Osteocyte (in vitro differentiated cells): ENCODE measurements at places on chromosomes 11 and 22.
A peak's percentile ranks its signal among the peaks of the same experiment; 100 is the strongest.

- no peak for DNase-seq
These were observed 2254.0 kb downstream of the LRRC4C start for GRCh38 chr11:39205236-39205995.

GRCh38 chr22:41781507-41781906 lies 19.0 kb upstream of the CCDC134 start:
- DNase-seq, result no peak

GRCh38 chr11:31141789-31142188 lies 227.8 kb downstream of the DCDC1 start:
- no peak for DNase-seq

DNA sequence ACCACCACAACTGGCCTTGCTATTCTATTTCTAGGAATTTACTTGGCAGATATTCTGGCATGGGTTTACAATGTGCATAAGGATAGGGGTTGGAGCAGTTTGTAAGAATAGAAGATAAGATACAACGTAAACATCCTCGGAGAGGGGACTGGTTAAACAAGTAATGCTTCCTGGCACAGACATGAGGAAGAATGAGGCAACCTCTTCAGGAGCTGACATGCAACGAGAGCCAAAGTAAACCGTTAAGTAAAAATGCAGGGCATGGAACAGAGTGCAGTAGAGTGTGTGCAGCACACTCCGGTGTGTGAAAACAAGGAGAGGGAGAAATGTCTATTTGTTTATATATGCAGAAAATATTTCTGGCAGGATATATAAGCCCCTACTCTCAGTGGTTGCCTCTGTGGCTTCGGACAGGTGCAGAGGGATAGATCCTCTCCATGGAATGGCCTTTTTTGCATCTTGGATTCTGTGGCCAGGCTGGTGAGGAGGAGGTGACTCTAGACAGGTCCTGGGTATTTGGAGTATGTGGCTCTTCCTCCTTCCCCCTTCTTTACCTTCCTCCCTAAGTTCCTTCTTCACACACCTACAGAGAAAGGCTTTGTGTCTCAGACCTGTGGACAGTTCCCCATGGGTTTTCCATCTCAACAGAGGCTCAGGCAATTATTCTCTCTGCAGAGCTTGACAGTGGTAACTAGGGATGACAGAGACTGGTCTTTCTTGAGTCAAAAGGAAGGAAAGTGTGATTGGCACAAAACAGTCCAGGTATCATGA lies 2.5 kb downstream of the RAB36 start:
- DNase-seq, result no peak

- DNase-seq, result no peak
These were observed 66.0 kb downstream of the TBC1D22A start for GRCh38 chr22:46828323-46828900.

- DNase-seq, result no peak
These were observed 58.6 kb downstream of the LRRC4C start for GRCh38 chr11:41400819-41401382.

DNA sequence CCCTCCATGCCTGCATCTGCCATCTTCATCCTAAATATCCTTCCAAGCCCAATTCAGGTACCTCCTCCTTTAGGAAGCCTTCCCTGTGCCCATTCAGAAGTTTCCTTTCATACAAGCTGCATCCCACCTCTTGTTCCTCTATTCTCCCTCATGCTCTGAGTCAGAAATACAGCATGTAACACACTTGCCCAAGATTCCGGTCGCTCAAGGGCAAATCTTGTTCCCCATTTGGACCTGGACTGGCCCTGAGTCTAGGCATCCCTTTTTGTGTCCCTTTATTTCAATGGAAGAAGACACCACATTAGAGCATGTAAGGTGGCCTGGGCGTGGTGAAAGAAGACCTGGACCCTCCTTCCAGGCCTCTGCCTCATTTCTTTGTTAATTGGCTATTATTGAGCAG lies 38.5 kb downstream of the RTL6 start:
- peak; percentile 38 for DNase-seq

DNA sequence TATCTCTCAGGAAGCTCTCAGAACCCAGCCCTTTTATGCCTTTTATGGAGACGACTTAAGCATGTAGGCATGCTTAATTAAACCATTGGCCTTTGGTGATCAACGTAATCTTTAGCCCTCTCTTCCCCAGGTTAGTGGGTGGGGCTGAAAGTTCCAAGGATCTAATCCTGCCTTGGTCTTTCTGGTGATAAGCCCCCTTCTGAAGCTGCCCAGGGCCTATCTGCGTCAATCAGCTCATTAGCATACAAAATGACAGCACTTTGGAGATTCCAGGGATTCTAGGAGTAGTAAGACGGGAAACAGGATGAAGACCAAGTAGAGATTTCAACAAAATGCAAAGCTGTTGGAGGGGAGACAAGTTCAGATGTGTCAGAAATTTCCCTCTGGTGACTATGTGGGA lies 3.1 kb downstream of the FAM118A start:
- no peak for DNase-seq

GRCh38 chr11:82529936-82530335 lies 203.7 kb downstream of the FAM181B start:
- no peak for DNase-seq

- DNase-seq, result no peak
These were observed 7.2 kb upstream of the CYTH4 start for GRCh38 chr22:37275134-37275533.

- DNase-seq, result no peak
These were observed 24.6 kb upstream of the SMIM38 start for GRCh38 chr11:69131121-69131566.

GRCh38 chr22:26681395-26681821 lies 24.0 kb downstream of the MIAT start:
- peak; percentile 84 for DNase-seq

DNA sequence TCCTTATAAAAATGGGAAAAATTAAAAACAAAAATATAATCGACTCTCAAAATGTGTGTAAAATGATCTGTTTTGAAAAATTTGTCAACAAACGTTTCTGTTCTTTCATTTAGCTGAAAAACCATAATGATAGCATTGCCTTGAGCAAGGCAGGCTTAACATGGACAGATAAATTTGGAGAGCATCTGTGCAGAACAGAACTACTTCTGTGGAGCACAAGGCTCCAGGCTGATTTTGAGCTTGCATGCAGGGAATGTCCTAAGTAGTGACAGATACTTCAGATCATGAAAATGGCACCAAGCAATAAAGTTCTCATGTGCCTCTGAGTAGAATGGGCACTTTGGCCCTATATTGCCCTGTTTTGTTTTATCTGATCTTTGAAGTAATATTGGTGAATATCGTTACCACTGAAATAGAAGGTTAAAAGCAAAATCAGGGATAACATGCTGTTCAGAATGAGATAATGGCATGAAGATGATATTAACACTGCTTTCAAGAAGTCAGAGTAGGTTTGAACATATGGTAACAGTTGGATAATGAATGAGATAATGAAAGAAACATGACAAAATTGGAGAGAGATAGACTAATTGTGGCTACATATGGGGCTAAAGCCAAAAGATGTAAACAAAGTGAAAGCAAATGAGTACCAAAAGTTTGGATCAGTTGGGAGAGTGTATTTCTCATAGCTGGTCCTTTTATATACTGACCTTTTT lies 730.5 kb upstream of the CCDC179 start:
- no peak for DNase-seq

- no peak for DNase-seq
These were observed 775.6 kb downstream of the BRD1 start for GRCh38 chr22:49052023-49052538.

GRCh38 chr11:15104166-15104565 lies 10.6 kb upstream of the INSC start:
- DNase-seq, result no peak

DNA sequence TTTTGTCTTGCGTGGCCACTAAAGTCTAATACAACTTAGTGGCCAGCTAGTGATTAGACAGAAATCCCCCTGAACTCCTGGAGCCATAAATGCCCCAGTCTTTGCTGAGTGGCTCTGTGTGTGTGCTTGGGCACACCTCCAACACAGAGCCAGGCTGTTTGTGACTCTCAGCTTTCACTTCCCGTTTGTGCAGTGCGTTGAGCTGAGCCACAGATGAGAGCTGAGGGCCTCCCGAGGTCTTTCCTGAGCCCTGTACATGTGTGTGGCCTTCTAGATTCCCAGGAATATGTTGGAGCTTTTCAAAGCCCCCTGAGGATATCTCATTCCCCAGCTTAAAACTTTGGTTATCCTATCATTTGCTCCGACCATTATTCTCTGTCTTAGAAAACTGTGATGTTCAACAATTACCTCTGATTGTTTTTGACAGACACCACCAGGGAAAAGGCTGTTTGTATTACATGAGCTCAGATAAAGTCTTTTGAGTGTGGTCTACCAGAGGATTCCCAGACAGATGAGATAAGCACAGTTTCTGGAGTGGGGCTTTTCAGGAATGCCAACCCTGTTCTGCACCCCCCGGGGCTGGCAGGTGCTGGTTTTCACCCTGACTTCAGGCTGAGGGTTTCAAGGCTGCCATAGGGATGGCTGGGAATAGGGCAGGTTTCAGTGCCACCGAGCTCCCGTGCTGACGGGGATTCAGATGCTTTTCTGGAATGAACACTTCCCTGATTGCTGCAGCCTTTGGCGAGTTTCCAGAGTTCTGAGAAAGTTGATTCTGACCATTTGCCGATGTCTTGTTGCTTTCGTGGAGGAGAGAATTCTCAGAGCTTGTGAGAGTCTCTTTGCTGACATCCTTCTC lies 23.8 kb downstream of the IGHMBP2 start:
- DNase-seq, result no peak

GRCh38 chr11:27120211-27120610 lies 79.6 kb downstream of the BBOX1 start:
- DNase-seq, result no peak

- DNase-seq, result no peak
These were observed 18.4 kb upstream of the CBX6 start for GRCh38 chr22:38890377-38890776.

DNA sequence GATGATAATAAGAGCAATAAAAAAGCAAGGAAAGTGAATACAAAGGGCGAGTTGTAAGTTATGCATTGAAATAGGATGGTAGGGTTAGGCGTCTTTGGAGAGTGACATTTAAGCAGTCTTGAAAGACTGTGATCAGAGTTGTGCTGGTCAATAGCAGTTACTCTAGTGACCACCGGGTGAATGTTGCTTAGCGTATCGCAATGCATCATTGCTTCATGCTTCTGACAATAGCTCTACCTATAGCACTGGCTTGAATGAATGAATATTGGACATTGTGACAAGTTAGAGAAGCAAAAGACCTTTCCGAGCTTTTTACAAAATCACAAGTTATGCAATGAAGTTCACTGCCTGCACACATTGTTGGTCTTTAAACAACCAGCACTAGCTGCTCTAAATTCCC lies 7.7 kb upstream of the OR8B12 start:
- DNase-seq, result no peak

GRCh38 chr22:47111626-47112581 lies 349.5 kb downstream of the TBC1D22A start:
- no peak for DNase-seq

- DNase-seq, result no peak
These were observed 189.3 kb upstream of the SEZ6L start for GRCh38 chr22:25979968-25980367.

DNA sequence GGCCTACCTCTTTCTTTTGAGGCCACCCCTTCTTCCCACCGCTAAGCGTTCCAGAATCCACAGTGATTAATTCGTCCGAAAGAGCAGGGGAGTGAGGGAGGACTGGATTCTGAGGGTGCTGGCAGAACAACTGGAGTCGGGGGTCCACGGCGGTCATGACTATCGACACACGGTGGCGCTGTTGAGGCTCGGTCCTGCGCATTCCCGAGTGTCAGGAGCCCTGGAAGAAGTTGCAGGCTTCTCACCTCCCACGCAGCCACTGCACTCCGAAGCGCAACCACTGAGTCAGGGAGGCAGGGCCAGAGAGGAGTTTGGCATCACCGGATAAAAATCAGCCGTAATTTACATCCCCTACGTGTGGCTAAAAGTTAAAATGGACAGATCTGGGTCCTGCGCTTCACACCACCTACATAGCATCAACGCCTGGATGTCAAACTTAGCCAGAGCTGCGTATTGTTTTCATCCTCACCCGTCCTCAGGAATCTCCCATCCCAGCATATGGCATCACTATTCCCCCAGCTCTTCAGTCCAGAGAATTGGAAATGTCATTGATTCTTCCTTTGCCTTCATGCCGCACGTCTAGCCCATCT lies 10.7 kb upstream of the CTSF start:
- DNase-seq, result peak; percentile 93

- DNase-seq, result peak; percentile 67
These were observed 53.5 kb downstream of the IGLL5 start for GRCh38 chr22:22940961-22941605.

GRCh38 chr11:77038825-77039326 lies 4.7 kb downstream of the B3GNT6 start:
- DNase-seq, result no peak

DNA sequence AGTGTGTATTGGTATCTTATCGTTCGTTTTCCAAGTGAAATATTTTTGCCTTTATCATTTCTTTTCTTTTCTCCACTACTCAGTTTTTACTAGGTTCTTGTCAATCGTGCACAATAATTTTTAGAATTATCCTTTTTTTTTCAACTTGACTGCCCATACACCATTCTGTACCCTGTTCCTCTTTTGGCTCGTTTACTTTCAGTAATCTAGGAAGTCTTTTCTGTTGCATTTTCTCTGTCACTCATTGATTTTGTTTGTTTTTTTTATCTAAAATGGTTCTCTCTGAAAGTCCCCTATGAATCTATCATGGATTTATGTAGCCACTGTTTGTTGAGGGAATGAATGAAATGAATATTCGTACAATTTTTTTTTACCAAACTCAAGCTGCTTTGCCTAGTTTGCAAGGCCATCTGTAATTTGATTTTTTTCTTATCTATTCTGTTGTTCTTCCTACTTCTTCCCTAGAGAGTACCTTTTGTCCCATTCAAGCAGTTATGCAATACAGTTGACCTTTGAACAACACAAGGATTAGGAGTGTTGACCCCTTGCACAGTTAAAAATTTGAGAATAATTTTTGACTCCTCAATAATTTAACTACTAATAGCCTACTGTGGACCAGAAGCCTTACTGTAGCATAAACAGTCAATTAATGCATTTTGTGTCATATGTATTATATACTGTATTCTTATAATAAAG lies 166.3 kb downstream of the TMEM135 start:
- no peak for DNase-seq

- DNase-seq, result no peak
These were observed 25.8 kb upstream of the IL10RA start for GRCh38 chr11:117960406-117960805.

- DNase-seq, result no peak
These were observed 205.9 kb downstream of the HIPK3 start for GRCh38 chr11:33463059-33463458.

DNA sequence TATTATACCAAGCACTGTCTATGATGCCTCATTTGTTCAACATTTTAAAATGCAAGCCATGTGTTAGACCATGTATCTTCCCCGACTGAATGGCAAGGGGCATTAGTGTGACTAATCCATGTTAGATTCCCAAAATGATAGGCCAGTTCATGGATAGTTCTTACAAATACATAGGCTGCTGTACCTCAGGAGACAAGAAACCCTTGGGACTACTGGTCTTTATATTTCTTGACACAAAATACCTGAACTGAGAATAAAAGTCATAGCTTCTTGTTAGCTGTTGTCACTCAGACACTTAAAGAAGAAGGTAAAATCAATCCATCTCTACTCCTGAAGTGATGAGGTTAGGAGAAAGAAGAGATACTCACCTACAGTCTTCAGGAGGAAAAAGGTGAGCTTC lies at the start of gene OR8D4:
OR8D4 (plus strand) TSS at position 301 of the 400 bp plus-strand sequence. CDS start 4,265 bp downstream, outside the sequence.
- DNase-seq, result no peak

GRCh38 chr22:38756711-38757463 lies 1.1 kb upstream of the SUN2 start:
- no peak for DNase-seq

GRCh38 chr11:6620636-6621035 lies 1.4 kb upstream of the TPP1 start:
- no peak for DNase-seq
